ENCODE measurements at places on chromosomes 1 and 21. TPM values are rescaled to one million over a fixed set of nuclear protein-coding genes. Genes with fewer than 3 reads are reported as not detected.

MFN2 gene
- total RNA-seq = 92.6 TPM

LRRC7 gene
- total RNA-seq = under 0.01 TPM

SERTAD4 gene
- 12.1 TPM for total RNA-seq

MAP3K21 gene
- 0.19 TPM for total RNA-seq

FUBP1 gene
- total RNA-seq = 76.7 TPM

DNAH14 gene
- total RNA-seq = 8.5 TPM

TIE1 gene
- total RNA-seq = 6.3 TPM

B3GALT5 gene
- under 0.01 TPM for total RNA-seq

VAMP3 gene
- 72.3 TPM for total RNA-seq

SLAMF9 gene
- 0.28 TPM for total RNA-seq

AKNAD1 gene
- 0.38 TPM for total RNA-seq

UTS2 gene
- total RNA-seq = 0.56 TPM

FAM151A gene
- total RNA-seq = not detected

GNG12 gene
- 234 TPM for total RNA-seq

SPRR2F gene
- total RNA-seq = not detected

CFAP141 gene
- total RNA-seq = not detected

PLK3 gene
- 36.2 TPM for total RNA-seq

ATP1A4 gene
- total RNA-seq = not detected

MORC3 gene
- 41.4 TPM for total RNA-seq

ATAD3C gene
- total RNA-seq = not detected

KCNH1 gene
- total RNA-seq = 0.19 TPM

KIF2C gene
- total RNA-seq = 4.8 TPM

HOOK1 gene
- total RNA-seq = under 0.01 TPM

LRRC39 gene
- total RNA-seq = 1.4 TPM

SLC66A1 gene
- 12.7 TPM for total RNA-seq

MYOG gene
- not detected for total RNA-seq

CYP4A22 gene
- not detected for total RNA-seq

BLACAT1 gene
- total RNA-seq = not detected

SPRR2E gene
- not detected for total RNA-seq

DNAI4 gene
- 20.0 TPM for total RNA-seq

OR2T33 gene
- not detected for total RNA-seq

TTC39A gene
- 0.85 TPM for total RNA-seq

UBE2U gene
- total RNA-seq = not detected

KMO gene
- total RNA-seq = 0.56 TPM

SLC37A1 gene
- total RNA-seq = 2.8 TPM

B3GALNT2 gene
- 53.1 TPM for total RNA-seq

F5 gene
- total RNA-seq = under 0.01 TPM

DENND1B gene
- 6.9 TPM for total RNA-seq

LCE1F gene
- total RNA-seq = not detected

NUP210L gene
- 0.28 TPM for total RNA-seq

VCAM1 gene
- total RNA-seq = 5.4 TPM

ITGB2 gene
- total RNA-seq = 0.56 TPM

DYNLT5 gene
- total RNA-seq = 2.5 TPM

FAM72D gene
- total RNA-seq = under 0.01 TPM

MAP10 gene
- 0.96 TPM for total RNA-seq

PDZK1 gene
- 0.38 TPM for total RNA-seq

MYBPHL gene
- total RNA-seq = not detected

OR10J1 gene
- not detected for total RNA-seq

PCAT6 gene
- total RNA-seq = not detected

CD53 gene
- total RNA-seq = not detected

S100A3 gene
- total RNA-seq = 2.8 TPM

C8A gene
- total RNA-seq = not detected

GRIK3 gene
- total RNA-seq = not detected

SPRR1B gene
- total RNA-seq = not detected

Measured in regular cardiac myocyte (primary cell).